ENCODE measurements at places on chromosomes 16 and 17.

DNA sequence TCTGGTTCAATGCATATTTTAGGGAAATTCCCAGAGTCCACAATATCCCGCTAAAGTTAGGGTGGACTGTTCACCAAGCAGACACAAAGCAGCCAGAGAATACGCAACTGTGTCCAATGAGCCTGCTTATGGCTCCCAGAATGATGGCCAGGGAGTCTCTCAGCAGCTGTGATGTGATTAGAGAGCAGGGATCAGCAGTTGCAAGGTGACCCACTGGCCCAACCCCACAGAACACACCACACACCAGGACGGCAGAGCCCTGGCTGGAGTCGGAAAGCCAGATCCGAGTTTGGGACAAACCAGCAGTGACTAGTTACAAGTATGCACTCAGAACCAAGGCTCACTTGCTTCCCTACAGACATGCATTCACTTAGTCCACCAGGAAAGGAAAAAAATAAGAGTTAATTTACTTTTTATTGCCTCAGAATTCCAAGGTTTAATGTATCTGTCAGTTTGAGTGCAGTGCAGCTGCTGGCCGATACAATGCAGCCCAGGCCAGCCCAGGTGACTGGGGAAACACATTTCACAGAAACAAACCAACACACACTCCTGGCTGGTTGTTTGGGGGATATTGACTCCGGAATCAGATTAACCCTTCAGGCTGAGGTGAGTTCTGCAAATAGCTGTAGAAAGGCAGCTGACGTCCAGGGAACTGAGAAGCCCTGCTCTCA lies 121.7 kb downstream of the HIC1 start:
- no peak for DNase-seq

GRCh38 chr17:41103896-41104295 lies 1.3 kb upstream of the KRTAP4-9 start:
- DNase-seq, result no peak

DNA sequence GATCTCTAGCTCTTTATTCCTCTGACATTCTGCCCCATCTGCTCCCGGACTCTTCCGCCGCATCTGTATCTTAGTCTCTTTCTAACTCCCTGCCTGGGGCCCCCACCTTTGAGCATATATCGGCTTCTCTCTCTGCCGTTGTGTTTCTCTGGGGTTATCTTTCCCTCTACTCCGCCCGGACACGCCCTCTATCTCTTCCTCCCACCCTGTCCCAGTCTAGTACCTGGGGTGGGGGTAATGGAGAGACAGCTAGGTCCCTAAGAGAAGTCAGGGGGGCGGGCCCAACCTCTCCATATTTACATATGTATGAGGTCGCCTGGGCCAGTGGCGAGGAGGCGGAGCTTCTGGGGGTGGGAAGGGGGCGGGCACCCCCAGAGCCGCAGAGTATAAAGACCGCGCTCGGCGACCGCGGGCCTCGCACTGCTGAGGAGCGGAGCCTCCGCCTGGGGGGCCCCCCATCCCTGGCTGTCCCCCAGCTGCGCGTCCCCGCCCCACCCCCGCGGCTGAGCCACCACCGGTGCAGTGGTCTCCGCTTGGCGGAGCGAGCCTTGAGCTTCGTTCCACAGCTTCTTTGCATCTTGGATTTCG lies at the start of gene ATP1B2:
ATP1B2 (plus strand) TSS at position 418 of the 588 bp plus-strand sequence. CDS start 593 bp downstream, outside the sequence.
- DNase-seq, result peak; percentile 96

GRCh38 chr17:63848834-63849689 lies 6.6 kb upstream of the SMARCD2 start:
- peak; percentile 96 for DNase-seq

DNA sequence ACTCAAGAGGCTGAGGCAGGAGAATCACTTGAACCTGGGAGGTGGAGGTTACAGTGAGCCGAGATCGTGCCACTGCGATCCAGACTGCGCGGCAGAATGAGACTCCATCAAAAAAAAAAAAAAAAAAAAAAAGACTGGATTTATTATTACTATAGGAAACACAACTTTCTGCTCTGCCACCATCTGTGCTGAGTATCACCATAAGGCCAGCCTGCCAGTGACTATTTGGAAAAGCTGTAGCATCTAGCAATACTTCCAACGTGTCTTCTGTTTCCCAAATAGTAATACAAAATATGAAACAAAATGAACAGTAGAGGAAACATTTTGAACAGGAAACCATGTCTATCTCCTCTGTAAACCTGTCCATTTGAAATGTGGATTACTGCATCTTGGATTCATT lies 43.6 kb upstream of the CRYM start:
- DNase-seq, result no peak

DNA sequence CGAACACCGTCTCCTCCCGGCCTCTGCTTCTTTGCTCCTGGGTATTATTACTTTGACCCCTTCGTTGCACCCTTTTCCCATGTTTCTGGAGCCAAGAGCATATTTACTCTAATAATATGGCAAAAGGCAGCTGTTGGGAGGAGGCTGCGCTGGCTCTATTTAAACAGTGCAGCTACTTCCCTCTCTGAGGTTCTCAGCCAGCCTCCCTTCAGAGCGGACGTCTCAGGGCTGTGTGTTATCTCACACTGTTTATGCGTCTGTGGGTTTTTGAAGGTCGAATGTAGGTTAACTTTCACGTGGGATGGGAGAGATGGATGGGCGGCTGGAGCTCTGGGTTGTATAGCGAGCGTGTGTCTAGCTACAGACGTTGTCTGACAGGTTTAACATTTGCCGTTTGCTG lies 45.3 kb downstream of the COX4I1 start:
- no peak for DNase-seq

DNA sequence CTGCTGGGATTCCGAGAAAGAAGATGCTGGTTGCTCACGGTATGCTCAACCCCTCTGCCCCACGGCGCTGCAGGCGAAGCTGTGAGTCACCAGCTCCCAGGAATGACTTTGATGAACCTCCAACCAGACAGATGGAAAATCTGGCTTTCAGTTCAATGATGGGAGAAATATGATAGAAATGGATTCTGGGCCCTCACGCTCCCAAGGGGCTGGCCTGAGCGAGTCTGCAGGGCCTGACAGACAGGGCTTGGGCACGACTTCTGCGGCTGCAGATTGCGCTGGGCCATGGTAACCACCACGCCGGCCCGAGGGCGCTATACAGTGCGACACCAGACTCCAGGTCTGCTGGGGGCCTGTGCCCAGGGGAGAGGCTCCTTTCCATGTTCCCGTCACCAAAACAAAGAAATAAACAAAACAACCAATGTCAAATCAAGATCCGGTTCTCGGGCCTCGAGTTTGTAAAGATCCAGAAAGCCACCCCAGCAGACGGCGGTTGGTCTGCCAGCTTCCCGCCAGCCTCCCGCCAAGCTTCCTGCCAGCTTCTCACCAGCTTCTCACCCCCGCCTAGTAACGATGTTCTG lies 11.1 kb upstream of the ABR start:
- no peak for DNase-seq

DNA sequence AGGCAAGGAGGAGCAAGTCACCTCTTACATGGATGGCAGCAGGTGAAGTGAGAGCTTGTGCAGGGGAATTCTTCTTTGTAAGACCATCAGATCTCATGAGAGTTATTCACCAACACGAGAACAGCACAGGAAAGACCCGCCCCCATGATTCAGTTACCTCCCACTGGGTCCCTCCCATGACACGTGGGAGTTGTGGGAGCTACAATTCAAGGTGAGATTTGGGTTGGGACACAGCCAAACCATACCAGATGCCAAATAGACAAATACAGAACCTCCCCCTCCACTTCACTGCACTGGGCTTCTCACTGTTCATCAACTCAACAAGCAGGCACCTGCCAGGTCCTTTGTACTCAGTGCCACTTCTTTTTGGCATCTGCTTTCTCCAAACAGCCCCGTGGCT lies 100.2 kb downstream of the WSCD1 start:
- DNase-seq, result no peak

DNA sequence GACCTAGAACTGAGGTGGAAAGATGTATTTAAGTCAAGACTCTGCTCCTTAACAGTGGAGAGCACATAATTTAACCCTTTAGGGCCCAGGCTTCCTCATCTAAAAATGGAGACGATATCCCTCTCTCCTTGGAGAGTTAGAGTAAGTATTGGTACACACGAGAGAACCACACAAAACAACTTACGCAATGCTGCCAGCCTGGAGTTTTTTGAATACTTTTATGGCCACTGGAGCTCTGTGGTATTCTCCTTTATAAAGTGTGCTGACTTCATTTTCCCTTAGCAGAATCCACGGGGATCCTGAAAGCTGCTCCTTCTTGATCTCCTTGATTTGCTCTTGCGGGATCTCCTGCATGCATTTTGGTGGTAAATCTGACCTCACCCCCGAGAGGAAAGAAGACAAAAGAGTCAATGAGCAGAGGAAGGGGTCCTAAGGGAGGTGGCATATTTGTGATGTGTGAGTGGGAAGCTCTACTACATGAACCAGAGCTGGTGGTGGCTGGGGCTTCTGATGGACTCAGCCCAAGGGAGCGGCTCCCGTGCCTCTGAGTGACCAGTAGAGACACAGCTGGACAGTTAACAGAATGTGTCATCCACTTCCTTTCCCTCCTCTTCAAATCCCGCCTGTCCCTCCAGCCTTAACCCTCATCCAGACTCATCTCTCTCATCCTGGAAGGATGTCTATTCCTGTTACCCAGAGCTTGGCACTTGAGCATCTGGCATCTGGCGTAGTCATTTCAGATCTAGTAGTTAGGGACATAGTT lies 9.4 kb downstream of the MLKL start:
- no peak for DNase-seq

DNA sequence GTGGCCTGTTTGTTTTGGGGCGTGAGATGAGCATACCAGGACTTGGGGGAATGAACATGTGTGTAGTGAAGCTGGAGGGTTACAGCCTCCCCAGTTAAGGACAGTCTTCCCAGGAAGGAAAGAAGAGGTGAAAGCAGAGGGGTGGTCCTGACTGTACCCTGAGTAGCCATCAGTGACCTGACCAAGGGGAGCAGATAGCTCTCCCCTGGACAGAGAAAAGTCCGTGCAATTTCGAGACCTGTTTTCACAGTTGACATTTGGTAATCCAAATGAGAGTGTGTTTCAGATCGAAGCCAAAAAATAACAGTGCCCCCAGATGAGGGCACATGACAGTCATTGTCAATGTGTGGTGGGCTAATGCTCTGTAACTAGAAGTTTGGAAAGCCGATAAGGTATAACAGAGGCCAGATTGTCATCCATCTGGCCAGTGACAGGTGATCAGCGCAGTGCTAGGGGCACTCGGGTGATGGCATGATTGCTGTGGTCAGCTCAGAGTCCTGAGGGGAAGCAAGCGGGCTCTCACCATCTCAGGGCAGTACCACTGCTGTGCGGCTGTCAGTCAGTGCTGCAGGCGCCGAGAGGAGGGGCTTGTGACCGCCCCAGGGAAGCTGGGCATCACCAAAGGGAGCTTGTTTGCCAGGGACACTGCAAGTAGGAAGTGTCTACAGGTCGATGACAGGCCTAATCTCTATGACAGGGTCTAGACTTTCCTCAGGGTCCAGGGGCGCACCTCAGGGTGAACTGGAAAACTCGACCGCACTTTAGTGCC lies 1.1 kb upstream of the NME2 start:
- peak; percentile 58 for DNase-seq

GRCh38 chr17:7988750-7989178 lies 13.7 kb upstream of the GUCY2D start:
- DNase-seq, result no peak

DNA sequence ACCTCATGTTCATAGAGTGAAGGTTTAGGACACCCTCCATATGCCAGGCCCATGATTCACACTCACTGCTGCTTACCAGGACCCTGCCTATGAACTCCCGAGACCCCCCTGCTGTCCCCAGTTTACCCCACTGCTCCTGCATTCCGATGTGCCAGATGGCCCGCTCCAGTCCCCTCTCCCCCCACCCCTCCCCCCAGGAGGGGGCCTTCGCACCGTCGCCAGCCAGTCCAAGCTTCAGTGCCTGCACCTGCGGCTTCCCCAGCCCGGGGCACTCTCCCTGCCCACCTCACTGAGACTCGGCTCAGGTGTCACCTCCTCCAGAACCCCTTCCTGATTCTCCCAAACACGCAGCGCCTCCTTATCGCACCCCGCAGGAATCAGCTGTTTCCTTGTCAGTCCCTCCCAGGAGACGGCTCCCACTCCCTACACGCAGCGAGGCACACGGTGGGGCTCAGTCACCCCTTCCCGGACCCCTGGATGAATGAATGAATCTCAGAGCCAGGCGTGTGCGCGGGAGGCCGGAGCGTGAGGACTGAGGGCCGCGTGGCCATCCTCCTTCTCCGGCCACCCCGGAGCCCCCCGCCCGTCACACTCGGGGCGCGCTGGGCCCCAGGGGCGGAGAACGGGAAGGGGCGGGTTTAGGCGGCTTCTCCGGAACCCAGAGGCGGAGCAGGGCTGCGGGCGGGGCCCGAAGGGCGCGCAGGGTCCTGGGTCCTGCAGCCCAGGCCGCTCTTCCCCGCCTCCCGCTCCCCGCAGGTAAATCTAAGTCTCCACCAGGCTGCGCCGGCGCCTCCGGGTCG lies 1.6 kb downstream of the MYO1C start:
- peak; percentile 83 for DNase-seq

DNA sequence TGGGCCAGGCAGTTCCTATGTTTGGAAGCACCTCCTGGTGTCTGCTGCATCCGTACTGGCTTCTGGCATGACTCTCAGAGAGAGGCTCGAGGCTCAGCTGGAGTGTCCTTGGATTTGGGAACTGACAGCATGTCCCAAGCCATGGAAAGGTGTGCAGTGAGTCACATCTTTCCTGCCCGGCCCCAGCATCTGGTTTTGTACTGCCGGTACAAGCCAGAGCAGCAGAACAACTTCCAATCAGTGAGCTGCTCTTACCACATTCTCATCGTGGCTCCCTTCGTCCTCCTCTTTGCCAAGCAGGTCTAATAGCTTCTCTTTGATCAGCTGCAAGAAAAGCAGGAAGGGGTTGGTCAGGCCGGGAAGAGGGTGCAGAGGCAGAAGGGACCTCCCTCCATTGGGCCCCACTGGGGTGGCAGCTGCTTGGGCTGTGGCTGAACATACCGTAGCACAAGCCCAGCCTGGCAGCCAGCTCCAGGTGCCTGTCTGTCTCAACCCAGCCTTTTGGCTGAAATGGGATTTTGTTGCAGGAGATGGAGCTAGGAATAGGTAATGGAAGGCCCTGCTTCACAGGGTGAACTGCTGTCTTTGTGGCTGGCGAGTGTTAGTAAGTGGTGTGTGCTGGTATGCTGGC lies 24.2 kb downstream of the SPACA3 start:
- DNase-seq, result no peak

- no peak for DNase-seq
These were observed 327.9 kb downstream of the SLC39A11 start for GRCh38 chr17:72764632-72765041.

- no peak for DNase-seq
These were observed 701 bp upstream of the MRC2 start for GRCh38 chr17:62626719-62627218.

DNA sequence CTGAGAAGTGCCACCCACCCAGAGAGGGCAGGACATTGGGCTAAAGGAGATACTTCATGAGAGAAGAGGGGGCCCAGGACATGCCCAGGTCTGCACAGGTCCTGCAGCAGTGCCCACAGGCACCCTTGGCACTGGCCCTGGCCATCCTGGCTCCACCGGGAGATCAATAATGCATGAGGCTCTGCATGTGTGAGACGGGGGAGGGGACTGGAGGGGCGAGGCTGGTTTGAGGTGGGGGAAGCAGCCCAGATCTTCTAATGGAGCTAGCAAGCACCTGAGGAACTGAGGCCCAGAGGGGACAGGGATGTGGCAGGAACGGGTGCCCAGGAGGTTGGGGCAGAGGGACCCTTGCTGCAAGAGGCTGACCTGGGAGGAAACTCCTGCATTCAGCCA lies 567 bp downstream of the OSBPL7 start:
- no peak for DNase-seq

GRCh38 chr16:17408296-17408695 lies 62.5 kb downstream of the XYLT1 start:
- DNase-seq, result no peak
